Cerebellar cortex (tissue), 1 donor: ENCODE measurements at places on chromosomes 13 and 19.
A peak's percentile ranks its signal among the peaks of the same experiment; 100 is the strongest.

GRCh38 chr19:8071912-8072311 lies 19.4 kb downstream of the CCL25 start:
- DNase-seq, result no peak

- DNase-seq, result no peak
Observed at GRCh38 chr19:17458970-17459369, 1.8 kb downstream of the NXNL1 start.

DNA sequence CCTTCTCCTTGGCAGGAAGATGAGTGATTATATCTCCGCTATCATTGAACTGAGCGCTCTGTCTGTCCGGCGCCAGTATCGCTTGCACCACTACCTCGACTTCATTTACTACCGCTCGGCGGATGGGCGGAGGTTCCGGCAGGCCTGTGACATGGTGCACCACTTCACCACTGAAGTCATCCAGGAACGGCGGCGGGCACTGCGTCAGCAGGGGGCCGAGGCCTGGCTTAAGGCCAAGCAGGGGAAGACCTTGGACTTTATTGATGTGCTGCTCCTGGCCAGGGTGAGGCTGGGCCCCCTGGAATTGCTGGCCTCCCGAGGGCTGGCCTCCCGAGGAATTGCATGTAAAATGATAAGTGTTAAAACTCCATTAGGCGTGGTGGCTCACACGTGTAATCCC lies 32.1 kb downstream of the CYP4F22 start:
- no peak for DNase-seq

DNA sequence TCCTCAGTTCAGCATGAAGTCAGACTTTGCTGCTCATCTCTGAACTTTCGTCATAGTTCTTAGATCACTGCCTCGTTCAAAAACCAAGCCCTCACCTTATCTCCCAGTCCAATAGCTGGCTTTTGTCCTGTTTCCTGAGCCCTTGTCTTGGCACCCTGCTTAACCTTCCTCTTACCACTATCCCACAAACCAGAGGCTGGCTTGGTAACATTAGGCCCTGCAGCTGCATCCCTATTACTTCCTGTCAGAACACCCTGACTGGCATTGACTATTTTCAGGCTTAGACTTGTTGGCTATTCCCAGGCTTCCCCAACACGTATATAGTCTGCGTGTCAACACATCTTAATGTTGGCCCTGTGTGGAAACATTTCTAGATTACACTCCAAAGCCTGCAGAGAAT lies 172.4 kb downstream of the VWA8 start:
- no peak for DNase-seq

GRCh38 chr13:113035213-113035800 lies 66.3 kb downstream of the MCF2L start:
- DNase-seq, result no peak

DNA sequence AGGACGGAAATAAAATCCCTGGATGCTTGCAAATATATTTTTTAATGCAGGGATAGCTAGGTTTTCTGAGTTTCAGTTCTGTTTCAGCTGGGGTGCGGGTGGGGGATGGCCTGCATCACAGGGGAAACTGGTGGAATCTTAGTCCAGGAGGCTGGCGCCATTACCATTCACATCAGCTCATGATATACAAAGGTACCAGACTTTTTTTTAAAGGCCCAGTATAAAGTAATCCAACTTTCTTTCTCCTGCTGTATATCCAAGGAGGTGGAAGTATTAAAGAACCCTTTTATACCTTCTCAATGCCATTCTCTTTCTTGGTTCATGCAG lies 343.8 kb downstream of the KCNRG start:
- DNase-seq, result no peak

DNA sequence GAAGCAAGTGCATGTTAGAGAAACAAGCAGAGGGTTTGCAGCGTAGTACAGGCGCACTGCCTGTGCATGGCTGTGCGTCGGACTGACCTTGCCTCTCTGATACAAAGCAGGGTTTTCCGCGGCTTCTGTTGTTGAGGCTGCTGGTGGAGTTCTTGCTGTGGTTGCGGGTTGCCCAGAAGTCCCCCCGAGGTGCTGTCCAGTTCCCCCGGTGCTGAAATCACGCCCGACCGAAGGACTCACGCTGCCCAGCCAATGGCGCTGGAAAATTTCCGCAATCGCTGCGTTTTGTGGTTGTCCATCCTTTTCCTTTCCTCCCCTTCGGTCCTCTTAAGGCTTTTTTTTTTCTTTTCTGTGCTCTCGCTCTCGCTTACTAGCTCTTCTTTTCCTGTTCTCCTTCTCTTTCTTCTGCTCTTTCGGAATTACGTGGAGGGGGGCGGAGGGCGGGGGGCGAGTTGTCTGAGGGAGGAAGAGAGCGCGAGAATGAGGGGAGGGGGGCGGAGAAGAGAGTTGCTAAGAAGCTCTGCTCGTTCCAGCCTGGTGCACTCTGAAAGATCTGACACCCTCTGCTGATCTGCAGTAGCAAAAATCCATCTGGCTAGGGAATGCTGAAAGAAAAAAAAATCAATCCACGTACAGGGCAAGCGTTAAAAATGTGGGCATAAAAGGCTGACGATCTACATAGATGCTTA lies at the start of gene SLITRK1:
Gene SLITRK1 (minus strand): TSS at position 558 of the 689 bp plus-strand sequence. CDS start 967 bp downstream, outside the sequence.
- peak; percentile 37 for DNase-seq

- DNase-seq, result peak; percentile 98
Observed at GRCh38 chr19:51593969-51594773, 23.1 kb downstream of the ZNF175 start.

GRCh38 chr19:39098365-39099269 lies 14.4 kb downstream of the ACP7 start:
- DNase-seq, result no peak

GRCh38 chr19:33862981-33863380 lies 66.3 kb downstream of the KCTD15 start:
- no peak for DNase-seq

GRCh38 chr13:110377178-110377825 lies 70.2 kb downstream of the COL4A2 start:
- no peak for DNase-seq

GRCh38 chr13:25717666-25718197 lies 334.1 kb downstream of the SHISA2 start:
- peak; percentile 50 for DNase-seq

DNA sequence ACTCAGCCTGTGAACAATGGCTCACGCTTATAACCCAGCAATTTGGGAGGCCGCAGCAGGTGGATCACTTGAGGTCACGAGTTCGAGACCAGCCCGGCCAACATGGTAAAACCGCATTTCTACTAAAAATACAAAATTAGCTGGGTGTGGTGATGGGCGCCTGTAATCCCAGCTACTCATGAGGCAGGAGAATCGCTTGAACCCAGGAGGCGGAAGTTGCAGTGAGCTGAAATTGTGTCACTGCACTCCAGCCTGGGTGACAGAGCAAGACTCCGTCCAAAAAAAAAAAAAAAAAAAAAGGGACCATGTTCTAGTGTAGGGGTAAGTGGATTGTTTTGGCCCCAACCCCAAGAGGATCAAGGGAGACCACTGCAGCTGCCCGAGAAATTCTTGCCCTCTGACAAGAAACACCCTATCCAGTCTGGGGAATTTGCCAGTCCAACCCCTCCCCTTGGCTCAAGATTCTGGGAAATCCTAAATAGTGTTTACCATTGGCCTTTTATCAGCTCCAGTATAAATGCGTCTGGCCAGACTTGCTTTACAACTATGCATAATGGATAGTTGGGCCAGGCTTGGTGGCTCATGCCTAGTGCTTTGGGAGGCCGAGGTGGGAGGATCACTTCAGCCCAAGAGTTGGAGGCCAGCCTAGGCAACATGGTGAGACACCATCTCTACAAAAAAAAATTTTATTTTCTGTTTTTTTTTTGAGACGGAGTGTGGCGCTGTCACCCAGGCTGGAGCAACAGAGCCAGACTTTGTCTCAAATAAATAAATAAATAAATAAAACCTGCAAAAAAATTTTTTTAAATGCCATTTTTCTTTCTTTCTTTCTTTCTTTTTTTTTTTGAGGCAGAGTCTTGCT lies 5.1 kb upstream of the DHDH start:
- DNase-seq, result no peak

- no peak for DNase-seq
Observed at GRCh38 chr19:17794731-17795494, at the start of gene B3GNT3. Gene B3GNT3 (plus strand): TSS chr19:17795138. CDS start chr19:17807808, 12,670 bp downstream.

- DNase-seq, result no peak
Observed at GRCh38 chr13:41962994-41963393, 2.1 kb upstream of the VWA8 start.

- DNase-seq, result no peak
Observed at GRCh38 chr19:28314756-28315155, 898.2 kb downstream of the UQCRFS1 start.

GRCh38 chr13:36841391-36841790 lies 22.4 kb downstream of the RFXAP start:
- no peak for DNase-seq

- no peak for DNase-seq
Observed at GRCh38 chr13:93399212-93399611, 172.6 kb downstream of the GPC6 start.

DNA sequence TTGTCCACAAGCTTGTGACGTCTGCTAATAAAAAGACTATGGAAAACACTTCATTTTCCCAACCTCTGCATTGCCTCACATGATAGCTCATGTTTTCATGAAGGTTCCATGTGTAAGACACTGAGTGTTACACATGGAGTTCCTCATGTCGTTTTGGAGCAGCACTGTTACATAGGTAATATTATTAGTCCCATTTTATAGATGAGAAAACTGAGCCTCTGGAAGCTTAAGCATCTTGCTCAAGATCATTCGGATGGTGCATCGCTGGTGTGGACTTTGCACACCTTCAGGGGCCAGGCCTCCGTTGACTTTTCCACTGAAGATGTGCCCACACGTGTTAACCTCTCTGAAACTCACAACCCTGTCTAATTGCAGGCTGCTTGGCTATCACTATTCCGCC lies 743.4 kb downstream of the UQCRFS1 start:
- DNase-seq, result no peak
